Activated T-helper 1 cell treated with anti-CD3 and anti-CD28 coated beads, Interleukin-2, amount 50 U/mL, for 16 hours (primary cell): ENCODE measurements at places on chromosomes 12 and 14.

DNA sequence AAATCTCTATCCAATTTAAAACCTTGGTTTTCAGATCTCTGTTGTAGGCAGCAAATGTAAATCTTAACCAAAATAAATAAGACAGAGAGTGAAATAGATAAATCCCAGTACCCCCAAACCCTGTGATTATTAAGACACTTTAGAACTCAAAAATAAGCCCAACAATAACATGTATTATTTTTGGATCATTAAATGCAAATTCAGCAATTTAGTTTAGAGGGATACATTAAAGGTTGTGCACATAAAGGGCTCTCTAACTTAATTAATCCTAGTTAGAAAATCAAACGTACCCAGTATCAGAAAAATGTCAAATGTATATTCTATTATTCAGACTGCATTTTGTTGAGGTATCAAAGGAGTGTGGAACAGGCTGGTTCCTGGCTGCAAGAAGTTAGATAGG, 416.8 kb downstream of the SLC16A7 start:
- DNase-seq = no peak

GRCh38 chr14:102824832-102825231, 47.6 kb downstream of the TRAF3 start:
- no peak for DNase-seq

GRCh38 chr14:32565256-32565655, 236.2 kb downstream of the AKAP6 start:
- no peak for DNase-seq

- DNase-seq = no peak
Measured at GRCh38 chr12:69324797-69325466, 23.2 kb upstream of the LYZ start.

GRCh38 chr12:7650091-7650490, 15.6 kb downstream of the APOBEC1 start:
- DNase-seq = no peak
